ENCODE measurements at places on chromosomes 5 and 9. TPM values are rescaled to one million over a fixed set of nuclear protein-coding genes. Genes with fewer than 3 reads are reported as not detected.

MARCHF11 gene
- total RNA-seq, result not detected

DNA sequence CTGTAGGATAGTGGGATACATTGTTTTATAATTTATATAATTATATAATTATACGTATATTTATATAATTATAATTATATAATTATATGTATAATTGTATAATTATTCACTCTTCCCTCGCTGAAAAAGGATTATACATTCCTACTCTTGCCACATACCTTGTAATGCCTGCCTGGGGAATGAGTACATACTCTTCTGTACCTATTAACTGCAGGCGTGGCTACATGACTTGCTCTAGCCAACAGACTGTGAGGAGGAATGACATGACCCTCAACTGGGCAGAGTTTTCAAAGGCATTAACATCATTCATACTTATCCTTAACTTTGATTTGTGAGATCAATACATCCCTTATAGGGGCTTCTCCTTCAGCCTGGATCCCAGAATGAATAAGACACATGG is 19.1 kb downstream of the ERMP1 start:
- DNase-seq, result no peak
- no peaks in the 10 kb centered on the region for H3K36me3 ChIP-seq
- no peak overlapping the region for H3K4me3 ChIP-seq
- no peak overlapping the region for H3K27ac ChIP-seq
- H3K27me3 ChIP-seq, result no peaks in the 10 kb centered on the region
- no peaks in the 10 kb centered on the region for H3K4me1 ChIP-seq

DNA sequence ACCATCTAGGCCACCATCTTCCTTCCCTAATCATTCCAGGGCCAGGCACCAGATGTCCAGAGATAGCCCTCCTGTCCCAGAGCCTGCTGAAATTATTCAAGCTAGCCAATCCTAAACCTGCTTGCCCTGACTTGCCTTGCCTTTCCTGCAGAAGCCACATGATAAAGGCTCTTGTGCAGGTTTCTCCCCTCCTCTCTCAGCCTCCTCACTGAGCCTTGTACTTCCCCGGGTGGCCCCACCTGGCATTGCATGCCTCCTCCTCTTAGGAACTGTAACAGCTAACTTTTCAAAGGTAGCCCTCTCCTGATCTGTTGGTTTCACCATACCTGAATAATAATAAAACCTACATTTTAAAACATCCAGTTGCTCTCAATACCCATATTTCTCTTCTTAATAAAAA is 42.6 kb downstream of the DIRAS2 start:
- no peaks in the 10 kb centered on the region for H3K4me1 ChIP-seq
- no peaks in the 10 kb centered on the region for H3K27me3 ChIP-seq
- no peak overlapping the region for H3K4me3 ChIP-seq
- no peak overlapping the region for H3K27ac ChIP-seq
- DNase-seq, result no peak

DNA sequence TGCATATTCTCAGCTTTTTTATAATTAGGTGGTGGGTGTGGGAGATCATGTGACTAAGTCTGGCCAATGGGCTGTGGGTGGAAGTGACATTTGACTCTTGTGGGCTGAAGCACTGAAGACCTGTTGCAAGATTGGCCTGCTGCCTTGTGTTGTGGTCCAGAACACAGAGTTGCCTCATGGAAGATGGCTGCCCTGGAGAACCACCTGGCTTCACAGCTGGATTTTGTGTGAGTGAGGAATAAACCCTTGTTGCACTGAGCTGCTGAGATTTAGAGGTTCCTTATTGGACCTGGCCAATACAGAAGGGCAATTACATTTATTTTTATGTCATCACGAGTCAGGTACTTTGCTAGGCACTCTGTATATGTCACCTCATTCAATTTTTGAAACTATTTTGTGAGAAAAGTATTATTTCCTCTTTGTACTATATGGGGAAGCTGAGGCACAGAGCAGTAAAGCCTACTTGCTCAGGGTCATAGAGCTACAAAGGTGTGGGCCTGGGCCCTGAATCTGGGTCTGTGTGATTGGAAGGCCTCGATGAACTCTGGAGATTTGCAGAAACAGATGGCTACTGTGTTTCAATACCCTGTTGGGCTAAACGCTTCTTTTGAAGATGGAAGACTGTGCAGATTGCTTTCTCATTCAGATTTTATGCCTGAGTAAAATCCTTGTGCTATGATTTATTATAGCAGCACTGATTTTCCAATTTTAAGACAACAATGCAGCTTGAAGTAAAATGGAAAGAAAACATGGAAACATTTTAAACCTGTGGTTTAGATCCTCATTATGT is 71.2 kb upstream of the TBC1D2 start:
- H3K27ac ChIP-seq, result no peak overlapping the region
- no peaks in the 10 kb centered on the region for H3K27me3 ChIP-seq
- DNase-seq, result no peak
- no peak overlapping the region for H3K4me3 ChIP-seq

FAM219A gene
- 39.5 TPM for total RNA-seq

PAPPA gene
- total RNA-seq, result 0.13 TPM

DNA sequence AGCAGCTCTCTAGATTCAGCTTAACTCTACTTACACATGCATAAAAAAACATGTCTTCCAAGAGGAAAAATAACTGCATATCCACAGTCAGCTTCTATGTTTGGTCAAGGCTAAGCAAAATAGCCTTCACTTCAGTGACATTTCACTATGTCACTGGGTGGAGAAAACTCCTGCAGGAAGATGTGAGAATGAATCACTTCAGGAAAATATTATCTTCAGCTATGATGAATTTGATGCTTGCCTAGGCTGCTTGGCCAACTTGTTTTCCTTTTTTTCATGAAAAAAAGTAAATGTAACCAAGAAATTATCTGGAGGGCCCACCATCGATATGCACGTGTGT is 143.0 kb upstream of the ZNF608 start:
- peaks cover 15% of the 10 kb centered on the region for H3K4me1 ChIP-seq
- H3K27me3 ChIP-seq, result no peaks in the 10 kb centered on the region
- no peaks in the 10 kb centered on the region for H3K36me3 ChIP-seq
- H3K27ac ChIP-seq, result no peak overlapping the region

DNA sequence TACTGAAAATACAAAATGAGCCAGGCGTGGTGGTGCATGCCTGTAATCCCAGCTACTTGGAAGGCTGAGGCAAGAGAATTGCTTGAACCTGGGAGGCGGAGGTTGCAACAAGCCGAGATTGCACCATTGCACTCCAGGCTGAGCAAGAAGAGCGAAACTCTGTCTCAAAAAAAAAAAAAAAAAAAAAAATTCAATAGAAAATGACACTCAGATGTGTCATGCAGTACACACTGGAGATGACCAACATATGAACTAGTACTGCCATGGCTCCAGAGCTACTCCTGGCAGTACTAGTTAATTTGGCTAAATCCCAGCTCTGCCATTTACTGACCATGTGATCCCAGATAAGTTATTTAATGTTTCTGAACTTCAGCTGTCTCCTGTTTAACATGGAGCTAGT is 7.3 kb downstream of the ATOX1 start:
- H3K4me1 ChIP-seq, result peaks cover 6% of the 10 kb centered on the region
- no peak overlapping the region for H3K27ac ChIP-seq
- H3K36me3 ChIP-seq, result no peaks in the 10 kb centered on the region
- H3K27me3 ChIP-seq, result no peaks in the 10 kb centered on the region
- no peak overlapping the region for H3K4me3 ChIP-seq

Data from endothelial cell of umbilical vein (primary cell).